ENCODE measurements at places on chromosomes 2 and 18. TPM values are rescaled to one million over a fixed set of nuclear protein-coding genes. Genes with fewer than 3 reads are reported as not detected.

- DNase-seq = no peak
Observed at GRCh38 chr2:61978522-61978921, 73.0 kb downstream of the COMMD1 start.

- DNase-seq = no peak
Observed at GRCh38 chr2:173239644-173240043, 115.0 kb upstream of the CDCA7 start.

The RTTN gene
- total RNA-seq = 12.3 TPM

The CGREF1 gene
- 3.7 TPM for total RNA-seq
